COR-L47 (cell line): ENCODE measurements at places on chromosomes 16 and 17.

- no peak for DNase-seq
Measured at GRCh38 chr17:81057079-81057730, 22.3 kb downstream of the BAIAP2 start.

- no peak for DNase-seq
Measured at GRCh38 chr17:79933863-79934652, 94.8 kb upstream of the CBX4 start.

GRCh38 chr17:39664581-39665561, at the start of gene TCAP:
Gene TCAP (plus strand): TSS chr17:39665349. CDS start chr17:39665360, 11 bp downstream.
- no peak for DNase-seq

- DNase-seq = no peak
Measured at GRCh38 chr16:5895976-5896375, 798.4 kb upstream of the EEF2KMT start.

- DNase-seq = peak; percentile 7
Measured at GRCh38 chr17:74987909-74988711, 678 bp downstream of the CDR2L start.

DNA sequence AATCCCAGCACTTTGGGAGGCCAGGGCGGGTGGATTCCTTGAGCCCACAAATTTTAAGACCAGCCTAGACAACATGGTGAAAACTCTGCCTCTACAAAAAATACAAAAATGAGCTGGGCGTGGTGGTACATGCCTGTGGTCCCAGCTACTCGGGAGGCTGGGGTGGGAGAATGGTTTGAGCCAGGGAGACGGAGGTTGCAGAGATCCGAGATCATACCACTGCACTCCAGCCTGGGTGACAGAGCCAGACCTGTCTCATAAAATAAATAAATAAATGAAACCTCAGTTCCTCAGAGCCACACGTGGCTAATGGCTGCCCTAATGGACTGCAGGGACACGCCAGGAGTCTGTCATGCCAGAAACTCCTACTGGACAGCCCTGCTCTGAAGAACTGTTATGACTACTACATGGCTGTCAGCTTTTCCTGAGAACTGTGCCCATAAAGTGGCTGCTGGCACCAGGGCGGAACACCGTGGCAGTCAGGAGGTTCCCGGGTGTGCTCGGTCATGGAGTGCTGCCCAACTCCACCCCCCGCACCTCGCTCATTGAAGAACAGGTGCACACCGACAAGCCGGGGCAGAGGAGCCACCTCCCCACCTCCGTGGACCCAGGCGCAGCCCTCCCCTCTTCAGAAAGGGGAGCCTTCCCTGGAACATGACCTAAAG, 4.3 kb downstream of the TMEM11 start:
- DNase-seq = no peak

DNA sequence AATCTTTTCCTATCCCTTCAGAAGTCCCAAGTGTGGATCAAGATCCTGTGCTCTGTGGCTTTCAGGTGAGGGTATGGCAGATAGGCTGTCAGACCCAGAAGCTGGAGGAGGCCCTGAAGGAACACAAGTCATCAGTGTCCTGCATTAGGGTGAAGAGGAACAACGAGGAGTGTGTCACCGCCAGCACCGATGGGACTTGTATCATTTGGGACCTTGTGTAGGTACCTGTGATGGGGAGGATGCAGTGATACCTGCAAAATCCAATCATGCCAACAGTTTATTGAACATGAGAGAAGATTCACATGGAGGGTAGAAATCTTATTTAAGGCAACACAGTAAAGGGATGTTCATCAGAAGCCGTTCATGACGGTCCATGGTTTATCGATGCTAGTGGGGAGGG, 10.0 kb upstream of the USP43 start:
- DNase-seq = no peak

DNA sequence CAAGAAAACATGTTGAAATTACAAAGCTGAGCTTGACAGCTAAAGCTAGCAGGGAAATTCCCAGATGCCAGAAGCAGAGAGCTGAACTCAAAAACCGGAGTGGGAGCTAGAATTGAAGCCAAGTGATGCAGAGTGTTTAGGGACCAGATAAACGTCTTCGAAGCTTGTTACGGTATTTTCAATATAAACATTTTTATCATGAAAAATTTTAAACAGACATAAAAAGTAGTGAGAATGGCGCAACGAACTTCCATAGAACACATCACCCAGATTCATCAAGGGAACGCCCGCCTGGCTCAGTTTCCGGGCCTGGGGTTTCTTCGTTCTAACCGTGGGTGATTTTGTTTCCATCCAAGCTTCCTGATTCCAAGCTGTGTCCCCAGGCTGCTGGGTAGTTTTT, 18.1 kb downstream of the SPNS2 start:
- no peak for DNase-seq

DNA sequence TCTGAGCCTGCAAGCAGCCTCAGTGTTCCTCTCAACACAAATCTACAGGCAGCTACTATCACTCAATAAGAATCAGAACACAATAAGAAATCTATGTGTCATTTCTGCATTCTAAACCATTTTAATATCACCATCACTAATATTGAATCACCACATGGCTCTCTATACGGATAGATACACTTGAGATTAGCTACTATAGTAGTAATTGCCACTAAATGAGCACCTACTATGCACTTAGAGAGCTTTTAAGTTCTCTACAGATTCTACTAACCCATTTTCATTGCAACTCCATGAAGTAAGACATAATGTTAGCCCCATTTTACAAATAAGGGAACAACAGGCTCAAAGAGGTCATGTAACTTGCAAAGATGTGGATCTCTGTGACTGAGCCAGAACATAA, 132.8 kb upstream of the DYNLRB2 start:
- DNase-seq = no peak

- DNase-seq = no peak
Measured at GRCh38 chr17:61317779-61318178, 81.9 kb upstream of the TBX2 start.

- no peak for DNase-seq
Measured at GRCh38 chr16:65713181-65713808, 591.4 kb upstream of the CDH11 start.

DNA sequence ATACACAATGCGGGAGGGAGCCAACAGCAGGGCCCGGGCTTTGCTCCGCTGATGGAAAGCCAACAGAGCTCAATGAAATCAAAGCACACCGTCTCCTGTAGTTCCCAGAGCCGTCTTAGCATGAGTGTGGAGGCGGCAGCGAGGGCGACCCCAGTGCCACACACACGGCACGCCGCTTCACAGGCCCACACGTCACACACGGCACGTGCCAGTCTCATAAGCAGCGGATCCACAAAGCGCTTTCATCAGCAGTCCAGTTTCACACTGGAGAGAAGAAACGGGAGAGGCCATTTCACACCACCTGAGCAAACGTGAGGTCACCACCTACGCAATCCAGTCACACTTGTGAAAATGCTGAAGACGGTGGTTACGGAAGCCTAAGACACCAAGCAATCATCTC, 34.8 kb downstream of the CYB5D2 start:
- no peak for DNase-seq

DNA sequence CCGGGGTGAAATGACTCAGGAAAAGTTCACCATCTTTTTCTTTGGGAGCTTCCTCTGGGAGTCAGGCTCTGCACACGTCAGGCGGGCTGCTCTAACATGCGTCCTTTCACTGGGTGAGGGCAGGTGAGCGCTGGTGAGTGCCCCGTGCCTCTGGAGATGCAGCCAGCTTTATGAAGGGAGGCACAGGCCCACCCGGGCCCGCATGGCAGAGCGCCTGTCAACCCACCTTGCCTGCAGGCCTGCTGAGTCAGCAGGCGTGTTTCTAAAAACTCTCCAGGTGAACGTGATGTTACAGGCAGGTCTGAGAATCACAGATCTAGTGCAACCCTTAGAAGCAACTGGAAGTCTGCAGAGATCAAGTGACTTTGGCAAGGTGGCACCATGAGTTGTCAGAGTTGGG, 18.4 kb downstream of the MAP1LC3B start:
- DNase-seq = no peak

DNA sequence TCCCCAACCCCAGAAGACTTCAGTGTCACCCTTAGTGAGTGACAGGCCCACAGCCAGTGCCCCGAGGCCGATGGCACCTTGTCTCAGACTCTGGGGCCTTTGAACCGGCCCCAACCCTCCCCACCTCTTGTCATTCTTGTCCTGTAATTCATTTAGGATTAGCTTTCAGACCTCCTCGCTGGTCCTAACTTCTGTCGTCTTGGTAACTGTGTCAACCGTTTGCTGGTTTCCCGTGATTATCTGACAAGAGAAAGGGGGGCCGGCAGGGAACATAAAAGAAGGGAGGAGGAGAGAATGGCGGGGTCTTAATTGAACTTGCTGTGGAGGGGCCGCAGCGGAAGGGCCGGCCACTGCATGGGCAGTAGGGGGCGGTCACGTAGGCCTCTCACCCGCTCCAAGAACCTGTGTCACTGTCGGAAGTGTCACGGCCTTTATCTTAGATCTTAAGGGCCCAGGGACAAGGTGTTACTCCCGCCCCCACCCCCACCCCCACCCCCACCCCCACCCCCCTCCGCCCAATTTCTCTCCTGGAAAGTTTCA, 46.5 kb upstream of the GSE1 start:
- no peak for DNase-seq

GRCh38 chr17:17665255-17665654, 16.0 kb upstream of the RAI1 start:
- DNase-seq = no peak

- DNase-seq = no peak
Measured at GRCh38 chr17:65185668-65186382, 48.7 kb downstream of the RGS9 start.

GRCh38 chr16:27579087-27579980, 29.4 kb downstream of the KATNIP start:
- DNase-seq = no peak

DNA sequence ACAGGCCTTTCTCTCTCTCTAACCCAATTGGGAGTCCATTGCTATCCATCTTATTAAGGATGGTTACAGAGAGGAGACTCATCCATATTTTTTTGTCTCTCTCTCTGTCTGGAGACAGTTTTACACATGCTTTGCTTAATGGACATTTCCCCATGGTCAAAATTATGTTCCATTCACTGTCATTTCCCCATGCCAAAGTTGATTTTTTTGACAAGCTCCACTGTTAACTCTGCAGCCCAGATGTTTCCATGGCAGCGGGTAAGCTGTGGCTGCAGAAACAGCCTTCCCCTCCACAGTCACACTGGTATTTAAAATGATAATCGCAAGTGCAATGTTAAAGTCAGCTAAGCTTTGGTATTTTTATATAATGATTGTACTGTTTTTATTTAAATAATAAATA, 63.9 kb upstream of the HLF start:
- no peak for DNase-seq

GRCh38 chr16:58738672-58739296, 4.7 kb upstream of the GOT2 start:
- DNase-seq = no peak

DNA sequence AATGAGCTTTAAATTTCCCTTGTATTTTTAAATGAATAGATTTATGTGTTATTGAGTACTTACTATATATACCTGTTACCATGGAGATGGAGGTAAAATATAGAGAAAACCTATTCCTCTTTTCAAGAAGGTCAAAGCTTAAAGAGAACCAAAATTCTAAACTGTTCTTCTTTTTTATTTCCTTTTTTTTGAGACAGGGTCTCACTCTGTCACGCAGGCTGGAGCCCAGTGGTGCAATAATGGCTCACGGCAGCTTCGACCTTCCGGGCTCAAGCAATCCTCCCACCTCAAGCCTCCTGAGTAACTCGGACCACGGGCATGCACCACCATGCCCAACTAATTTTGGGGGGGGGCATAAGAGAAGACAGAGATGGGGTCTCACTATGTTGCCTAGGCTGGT, 25.0 kb upstream of the TMEM97 start:
- DNase-seq = no peak

- peak; percentile 52 for DNase-seq
Measured at GRCh38 chr17:42386777-42387657, 1.2 kb downstream of the STAT3 start.

DNA sequence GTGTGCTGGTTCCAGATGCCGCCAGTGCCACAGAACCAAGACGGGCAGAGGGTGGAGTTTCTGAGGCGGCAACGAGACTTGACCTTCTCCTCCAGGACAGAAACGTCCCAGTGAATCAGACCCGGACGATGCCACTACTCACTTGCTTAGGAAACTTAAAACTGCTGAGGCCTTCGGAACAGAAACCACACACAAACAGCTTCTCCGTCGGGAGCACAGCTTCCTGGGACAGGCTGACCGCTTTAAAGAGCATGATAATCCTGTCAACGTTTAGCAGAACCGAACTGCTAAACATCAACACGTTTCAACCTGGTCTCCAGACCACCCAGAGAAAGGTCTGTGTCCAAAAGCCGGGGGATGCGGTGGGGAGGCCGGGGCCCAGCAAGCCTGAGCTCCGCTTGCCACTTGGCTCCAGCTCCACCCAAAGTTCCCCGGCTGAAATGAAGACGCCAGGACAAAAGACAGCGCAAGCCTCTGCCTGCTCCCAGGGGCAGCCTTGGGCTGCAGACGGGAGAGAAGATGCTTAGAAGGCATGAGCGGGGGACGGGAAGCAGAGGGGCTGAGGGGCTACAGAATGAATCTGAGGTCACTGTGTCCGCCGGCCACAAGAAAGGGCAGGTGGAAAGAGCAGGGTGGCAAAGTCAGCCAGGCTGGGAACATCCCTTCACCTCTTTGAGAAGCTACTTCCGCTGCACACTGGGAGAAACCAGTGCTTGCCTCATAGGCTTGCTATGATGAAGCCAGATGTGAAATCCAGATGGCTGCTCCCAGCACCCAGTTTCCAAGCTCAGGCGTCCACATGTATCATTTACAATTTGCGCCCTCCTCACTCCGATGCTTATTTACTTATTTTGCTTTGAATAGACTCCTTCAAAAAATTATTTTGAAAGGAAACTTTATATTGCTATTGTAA, 69.0 kb downstream of the MRM3 start:
- no peak for DNase-seq

- no peak for DNase-seq
Measured at GRCh38 chr17:61415374-61416210, 15.9 kb downstream of the TBX2 start.

GRCh38 chr16:84460406-84461028, 43.9 kb downstream of the MEAK7 start:
- no peak for DNase-seq

DNA sequence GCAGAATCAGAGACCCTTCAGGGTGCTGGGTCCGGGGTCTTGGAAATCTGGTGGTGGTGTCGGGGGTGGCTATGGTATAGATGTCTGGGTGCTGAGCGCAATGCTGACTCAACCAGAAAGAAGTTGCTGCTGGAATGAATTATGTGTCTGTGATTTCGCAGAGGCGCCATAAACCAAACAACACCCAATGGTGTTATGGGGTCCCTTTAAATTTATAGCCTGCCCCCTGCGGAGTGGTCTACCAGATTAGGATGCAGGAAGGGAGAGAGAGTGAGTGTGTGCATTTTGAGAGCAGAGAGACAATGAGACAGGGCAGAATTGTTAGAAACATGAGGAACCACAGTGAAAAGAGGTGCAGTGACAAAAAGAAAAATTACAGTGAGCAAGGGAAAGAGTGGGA, 100.7 kb upstream of the CDH11 start:
- DNase-seq = no peak

DNA sequence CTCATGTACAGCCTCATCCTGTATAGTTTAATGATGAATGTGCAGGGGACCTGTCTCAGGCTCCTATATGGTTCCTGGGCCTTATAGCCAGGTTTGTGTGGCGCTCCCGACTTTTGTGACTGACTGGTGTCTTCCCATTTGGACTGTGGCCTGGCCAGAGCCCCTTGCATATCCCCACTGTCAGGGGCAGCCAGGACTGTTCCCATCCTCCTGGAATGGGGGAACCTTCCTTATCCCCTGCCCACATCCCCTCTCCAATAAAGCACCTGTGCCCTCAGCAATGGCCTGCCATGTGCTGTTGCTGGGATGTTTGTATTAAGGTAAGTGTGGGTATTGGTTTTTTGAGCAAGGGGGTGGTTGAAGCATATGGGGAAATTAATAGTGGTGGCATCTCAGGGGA, 2.6 kb downstream of the B3GNT9 start:
- DNase-seq = no peak
